T-cell (primary cell): ENCODE measurements at places on chromosomes 7 and 10.

- no peak for DNase-seq
These were observed 23.6 kb downstream of the GNA12 start for GRCh38 chr7:2820508-2820934.

GRCh38 chr7:130087364-130087763 is 17.0 kb downstream of the KLHDC10 start:
- DNase-seq: no peak

GRCh38 chr10:8637640-8638039 is 583.2 kb downstream of the GATA3 start:
- no peak for DNase-seq

DNA sequence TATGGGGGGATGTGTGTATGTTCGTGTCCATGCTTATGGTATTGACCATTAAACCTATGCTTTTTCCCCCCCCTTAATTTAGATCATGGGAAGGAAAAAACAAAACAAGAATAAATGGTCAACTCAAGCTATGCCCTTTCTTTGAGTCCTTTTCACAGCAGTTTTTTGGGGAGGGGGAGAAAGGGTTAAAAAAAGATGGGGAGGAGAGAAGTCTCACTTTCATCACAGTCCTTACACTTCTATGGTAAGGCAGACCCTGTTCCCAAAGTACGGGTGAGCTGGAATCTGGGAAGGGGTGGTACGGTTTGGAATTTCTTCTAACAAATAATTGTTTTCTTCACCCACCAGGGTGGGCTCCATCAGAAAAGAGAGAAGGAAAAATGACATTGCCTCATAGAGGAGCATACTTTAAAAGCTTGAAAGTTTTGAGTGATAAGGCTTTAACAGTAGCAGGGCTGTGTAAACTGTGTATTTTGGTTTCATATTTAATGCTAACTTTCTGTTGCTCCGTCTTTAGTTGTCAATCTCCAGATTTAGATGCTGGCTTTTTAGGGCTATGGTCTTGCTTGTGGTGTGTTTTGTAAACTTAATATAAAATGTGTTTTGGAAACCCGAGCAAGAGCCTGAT is 180.1 kb downstream of the TCF7L2 start:
- no peak for DNase-seq

- DNase-seq: no peak
These were observed 15.1 kb downstream of the PKD1L1 start for GRCh38 chr7:47933215-47933614.

GRCh38 chr10:59257224-59257623 is 80.8 kb downstream of the PHYHIPL start:
- DNase-seq: no peak

DNA sequence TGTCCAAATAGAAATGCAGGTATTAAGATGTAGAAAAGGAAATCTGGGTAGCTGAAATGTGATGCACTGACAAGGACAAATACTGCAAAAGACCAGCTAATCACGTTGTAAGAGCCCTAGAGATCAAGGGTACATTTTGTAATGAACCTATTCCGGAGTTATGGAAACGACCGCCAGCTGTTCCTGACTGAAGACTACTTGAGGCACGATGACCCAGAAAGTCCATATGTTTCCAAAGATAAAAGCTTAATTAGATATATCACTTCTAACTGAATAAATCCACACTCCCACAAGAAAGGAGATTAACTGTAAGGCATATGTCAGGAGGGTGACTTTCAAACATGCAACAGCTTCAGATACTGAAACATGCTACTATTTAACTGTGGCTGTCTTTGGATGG is 253.5 kb downstream of the NSUN6 start:
- no peak for DNase-seq

DNA sequence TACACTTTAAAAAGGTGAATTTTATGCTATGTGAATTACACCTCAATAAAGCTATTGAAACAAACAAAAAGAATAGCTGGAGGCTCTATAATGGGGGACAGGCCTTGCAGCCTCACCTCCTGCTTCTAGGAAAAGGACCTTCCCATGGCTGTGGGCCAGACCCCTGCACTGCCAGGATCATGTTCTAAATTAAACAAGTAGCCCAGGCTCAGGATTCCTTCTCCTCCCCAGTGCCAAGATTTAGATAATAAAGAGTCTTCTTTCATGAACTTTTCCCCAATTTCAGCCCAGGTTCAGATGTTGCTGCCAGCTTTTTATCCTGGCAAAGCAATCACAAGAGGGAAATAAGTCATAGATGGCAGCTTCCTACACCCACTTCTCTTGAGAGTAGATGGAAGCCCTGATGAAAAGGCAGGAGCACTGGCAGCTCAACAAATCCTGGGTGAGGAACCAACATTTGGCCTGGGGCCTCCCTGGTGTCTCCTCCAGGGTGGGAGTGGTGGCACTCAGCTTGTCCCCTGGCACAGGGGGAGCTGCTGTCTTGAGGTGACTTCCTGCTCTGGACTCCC is 22.2 kb upstream of the CAMK2B start:
- no peak for DNase-seq

GRCh38 chr10:1609648-1609970 is 127.7 kb downstream of the ADARB2 start:
- no peak for DNase-seq

DNA sequence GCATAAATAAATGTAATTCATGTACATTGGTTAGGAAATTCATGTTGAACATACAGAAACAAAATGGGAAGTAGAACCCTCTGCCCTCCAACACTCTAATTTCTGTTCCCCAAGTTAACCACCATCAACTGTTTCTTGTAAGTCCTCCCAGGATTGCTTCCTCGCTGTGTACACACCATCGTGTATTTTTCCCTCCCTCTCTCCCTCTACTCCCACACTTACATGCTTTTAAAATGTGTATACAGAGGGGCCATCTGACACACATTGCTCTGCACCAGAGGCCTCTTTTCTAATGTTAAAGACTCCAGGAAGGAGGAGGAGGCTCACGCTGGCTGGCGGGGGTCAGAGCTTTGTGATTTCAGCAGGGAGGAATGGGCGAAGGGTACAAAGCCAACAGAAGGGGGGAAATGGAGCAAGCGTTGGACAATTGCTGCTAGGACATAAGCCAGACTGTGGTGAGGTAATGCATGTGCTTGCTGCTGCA is 1.9 kb upstream of the EPHA1 start:
- DNase-seq: no peak

- no peak for DNase-seq
These were observed 439.2 kb upstream of the IGFBP3 start for GRCh38 chr7:46360296-46360695.

DNA sequence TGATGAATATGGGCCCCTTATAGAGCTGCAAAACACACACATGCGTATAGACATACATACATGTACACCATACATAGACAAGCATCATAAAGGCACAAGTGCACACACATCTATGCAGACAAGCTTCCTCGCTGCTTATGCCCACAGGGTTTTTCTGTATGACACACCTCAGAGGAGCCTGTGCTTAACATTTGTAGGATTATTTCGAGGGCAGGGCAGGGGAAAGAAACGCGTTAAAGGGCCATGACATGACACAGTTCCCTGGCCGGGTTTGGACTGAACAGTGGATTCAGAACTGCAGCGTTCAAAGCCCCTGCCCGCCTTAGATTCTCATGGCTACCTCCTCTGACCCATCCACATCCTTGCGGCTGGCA is 44.8 kb downstream of the CHST3 start:
- DNase-seq: no peak

GRCh38 chr10:75508814-75509306 is 77.4 kb downstream of the LRMDA start:
- no peak for DNase-seq

GRCh38 chr10:102188298-102188940 is 36.2 kb downstream of the NOLC1 start:
- no peak for DNase-seq

DNA sequence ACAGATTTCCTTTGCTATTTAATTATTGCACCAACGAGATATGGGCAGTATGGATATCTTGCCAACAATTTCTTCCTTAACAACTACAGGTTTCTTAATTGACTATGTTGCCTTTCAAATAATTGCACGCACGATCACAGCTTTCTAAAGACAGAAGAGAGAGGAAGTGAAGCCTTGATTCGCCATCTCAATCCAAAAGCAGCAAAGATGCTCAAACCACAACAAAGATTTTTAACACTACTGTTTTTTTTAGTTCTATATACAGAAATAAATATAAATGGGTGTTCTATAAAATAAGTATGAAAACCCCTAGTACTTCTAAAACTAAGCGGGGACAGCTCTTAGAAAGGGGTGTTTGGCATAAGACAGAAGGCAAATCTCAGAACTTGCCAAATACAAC is 251.3 kb downstream of the SFMBT2 start:
- DNase-seq: no peak

DNA sequence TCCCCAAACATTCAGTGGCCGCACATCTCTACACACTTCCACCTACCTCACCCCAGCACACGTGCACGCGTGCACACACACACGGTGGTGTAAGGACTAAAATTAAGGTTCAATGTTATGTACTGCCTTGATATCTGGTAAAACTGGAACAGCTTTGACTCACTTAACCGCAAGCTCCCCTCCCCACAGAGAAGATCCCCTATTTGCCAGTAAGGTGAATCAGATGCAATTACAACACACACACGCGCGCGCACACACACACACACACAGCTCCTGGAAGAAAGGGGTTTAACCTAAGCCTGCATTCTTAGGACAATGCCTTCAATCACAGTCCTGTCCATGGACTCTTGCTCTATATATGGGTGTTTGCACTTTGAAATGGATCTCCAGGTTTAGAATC is 25.5 kb upstream of the VPS41 start:
- no peak for DNase-seq

GRCh38 chr7:36652431-36652830 is 71.9 kb downstream of the AOAH start:
- no peak for DNase-seq

GRCh38 chr7:82506702-82507101 is 63.1 kb upstream of the CACNA2D1 start:
- no peak for DNase-seq

DNA sequence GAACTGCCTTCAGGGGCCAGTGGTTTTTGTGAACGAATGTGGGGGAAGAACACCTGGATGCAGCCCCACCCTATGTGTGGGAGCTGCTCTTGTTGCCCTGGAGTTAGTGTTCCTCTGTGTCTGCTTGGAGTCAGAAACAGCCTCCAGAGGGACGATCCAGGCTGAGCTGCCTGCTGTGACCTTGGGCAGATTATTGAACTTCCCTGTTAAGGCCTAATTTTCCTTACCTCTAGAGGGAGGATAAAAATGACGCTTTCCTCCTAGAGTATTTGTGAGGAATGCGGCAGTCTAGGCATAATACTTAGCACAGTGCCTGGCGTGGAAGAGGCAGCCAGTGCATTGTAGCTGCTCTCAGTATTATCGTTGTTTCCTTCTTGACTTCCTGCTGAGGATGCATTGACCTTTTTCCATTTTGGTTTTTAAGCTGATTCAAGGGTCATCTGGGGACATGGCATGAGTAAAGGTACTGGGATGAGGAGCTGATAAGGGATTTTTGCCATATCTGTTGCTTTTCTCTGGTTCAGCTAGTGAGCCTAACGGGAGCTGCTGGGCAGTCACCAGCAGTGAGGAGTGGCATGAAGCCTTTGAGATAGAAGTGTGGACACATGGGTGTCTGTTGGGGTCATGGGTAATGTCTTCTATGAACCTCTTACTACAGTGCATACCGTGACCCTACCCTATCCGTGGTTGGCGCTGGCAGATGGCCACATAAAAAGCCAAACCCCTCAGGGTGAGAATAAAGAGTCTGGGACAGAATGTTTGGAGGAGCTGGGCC is 6.4 kb downstream of the ZFYVE27 start:
- no peak for DNase-seq

DNA sequence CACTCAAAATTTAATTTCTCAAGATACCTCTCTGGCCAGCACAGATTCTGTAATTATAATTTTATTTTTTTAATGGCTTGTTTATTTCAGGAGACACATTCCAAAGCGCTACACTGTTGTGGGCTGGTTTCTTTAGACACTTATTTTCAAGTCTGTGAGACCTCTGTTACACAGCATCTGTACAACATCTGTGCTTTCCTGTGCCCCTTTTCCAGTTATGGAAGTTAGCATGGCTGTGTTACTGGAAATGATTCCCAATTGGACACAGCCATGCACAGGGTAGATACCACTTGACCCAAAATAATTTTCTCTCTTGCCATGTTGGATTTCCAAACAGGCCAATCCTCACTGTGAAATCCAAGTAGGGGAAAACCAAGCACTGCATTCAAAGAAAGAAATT is 172.3 kb upstream of the ADCY1 start:
- DNase-seq: no peak

DNA sequence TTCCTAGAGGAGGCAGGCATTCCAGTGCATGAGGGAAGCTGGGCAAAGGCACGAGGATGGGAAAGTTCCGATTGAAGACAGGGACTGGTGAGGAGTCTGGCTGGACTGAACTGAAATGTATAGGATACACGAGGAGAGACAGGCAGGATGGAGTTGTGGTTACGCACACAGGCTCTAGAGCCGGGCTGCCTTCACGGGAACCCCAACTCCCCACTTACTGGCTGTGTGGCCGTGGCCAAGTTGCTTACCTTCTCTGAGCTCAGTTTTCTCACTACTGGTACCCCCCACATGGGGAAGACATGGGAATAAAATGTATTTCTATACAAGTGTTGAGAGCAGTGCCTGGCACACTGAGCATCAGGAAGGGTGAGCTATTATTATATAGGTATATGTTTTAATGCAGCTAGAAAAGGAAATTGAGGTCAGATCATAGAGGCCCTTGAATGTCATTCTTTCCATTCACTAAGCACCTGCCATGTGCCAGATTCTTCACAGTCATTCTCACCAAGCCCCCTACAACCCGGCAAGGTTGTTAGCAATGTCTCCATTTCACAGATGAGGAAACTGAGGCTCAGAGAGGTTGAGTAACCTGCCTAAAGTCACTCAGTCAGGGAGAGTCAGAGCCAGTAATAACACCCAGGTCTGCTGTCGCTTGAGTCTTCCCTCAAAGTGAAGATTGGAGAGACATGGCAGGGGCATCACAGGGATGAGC is 9.7 kb downstream of the CHST3 start:
- no peak for DNase-seq

DNA sequence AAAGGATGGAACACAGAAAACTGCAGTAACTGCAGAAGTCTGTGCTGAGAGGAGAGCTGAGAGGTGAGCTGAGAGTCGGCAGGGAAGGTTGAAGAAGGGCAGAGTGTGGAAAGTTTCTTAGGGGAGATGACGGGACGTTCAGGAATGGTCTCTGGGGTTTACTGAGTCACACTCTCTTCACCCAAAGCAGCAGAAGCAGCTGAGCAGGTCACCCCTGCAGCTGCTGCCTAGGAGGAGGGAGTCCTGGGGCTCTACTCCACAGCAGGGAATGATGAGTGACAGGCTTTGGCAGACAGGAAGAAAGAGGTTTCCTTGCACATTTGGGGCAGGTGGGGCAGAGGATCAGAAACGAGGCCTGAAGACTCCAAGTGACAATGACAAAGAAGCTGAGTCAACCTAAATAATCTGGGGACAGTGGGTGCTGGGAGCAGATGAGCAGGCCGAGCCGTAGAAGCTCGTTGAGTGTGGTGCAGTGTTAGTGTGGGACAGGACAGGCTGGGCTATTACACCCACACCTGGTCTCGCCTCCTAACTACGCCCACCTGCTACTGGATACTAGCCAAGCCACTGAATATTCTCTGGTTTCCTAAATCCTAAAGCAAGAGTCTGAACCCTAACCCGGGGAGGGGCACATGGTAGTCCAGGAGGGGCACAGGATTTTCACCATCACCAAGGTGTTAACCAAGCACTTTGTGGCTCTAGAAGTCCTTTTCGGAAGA is 24.9 kb downstream of the BEND7 start:
- no peak for DNase-seq

- no peak for DNase-seq
These were observed 19.2 kb upstream of the SUPV3L1 start for GRCh38 chr10:69160809-69161241.
